ENCODE measurements at places on chromosomes 13 and 19.
A peak's percentile ranks its signal among the peaks of the same experiment; 100 is the strongest.

GRCh38 chr13:113170511-113170910 is 12.1 kb downstream of the PROZ start:
- no peak for DNase-seq

DNA sequence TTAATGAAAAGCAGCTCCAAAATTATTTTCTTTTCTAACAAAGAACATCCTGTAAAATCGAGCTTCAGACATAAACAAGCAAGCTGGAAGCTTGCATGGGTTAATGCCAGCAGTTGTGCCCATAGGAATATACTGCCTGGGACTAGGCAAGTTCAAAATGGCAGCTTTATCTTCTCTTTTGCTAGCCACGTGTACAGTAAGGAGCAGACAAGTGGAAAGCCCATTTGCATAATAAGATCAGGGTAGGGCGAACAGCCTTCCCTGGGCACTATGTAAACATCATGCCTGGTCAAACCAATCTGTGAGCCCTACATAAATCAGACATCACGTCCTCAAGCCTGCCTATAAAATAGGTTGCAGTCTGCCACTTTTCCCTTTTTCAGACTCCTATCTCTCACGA is 489.7 kb downstream of the RFC3 start:
- DNase-seq: no peak

- peak; percentile 11 for DNase-seq
These were observed 371.1 kb upstream of the SPRY2 start for GRCh38 chr13:80712026-80712425.

DNA sequence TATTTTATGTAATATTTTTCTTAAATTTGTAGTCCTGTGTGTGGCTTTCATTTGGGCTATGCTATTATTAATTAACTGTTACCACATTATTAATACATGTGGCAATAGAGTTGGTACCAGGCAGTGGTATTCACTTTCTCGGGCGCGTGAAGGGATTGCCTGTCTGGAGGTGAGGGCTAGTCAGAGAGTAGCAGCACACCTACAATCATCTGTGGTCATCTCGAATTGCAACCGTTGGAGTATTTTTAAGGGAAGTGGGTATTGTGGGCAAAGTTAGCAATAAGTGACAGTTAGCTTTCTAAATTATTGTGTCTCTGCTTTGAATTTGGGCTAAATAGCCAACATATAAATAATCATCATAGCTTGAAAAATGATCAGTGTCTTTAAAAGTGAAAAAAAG is 20.0 kb upstream of the GPR18 start:
- DNase-seq: no peak

- no peak for DNase-seq
These were observed 1586.0 kb upstream of the PRR20A start for GRCh38 chr13:55554741-55555140.

DNA sequence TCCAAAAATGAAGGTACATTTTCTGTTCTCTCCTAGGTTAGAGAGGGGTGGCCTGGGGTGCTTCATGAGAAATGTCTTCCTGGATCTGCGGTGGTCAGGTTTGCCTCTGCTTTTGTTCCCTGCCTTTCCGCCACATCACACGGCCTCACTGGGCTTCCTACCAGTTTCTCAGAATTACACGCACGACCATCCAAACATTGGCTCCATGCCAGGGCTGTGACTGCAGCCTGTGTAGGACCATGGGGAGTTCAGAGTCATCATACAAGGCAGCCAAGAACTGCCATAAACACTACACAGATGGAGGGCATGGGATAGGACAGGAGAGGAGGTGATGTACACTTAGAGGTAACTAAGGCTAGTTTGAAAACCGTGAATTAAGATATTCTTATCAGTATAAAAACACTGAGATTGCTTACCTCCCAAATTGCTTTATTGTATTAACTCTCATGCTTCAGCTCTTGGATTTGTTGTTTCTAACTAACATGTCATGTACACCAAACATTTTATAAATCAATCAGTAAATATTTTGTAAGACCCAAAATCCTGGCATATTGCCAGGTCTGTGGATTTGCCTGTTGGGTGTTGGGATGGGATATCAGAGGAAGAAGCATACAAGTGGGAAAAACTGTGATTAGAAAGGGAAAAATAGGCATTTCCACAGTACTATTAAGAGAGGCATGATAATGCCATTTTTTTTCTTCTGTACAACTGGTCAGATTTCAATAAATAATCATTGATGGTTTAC is 45.2 kb downstream of the CDADC1 start:
- DNase-seq: peak; percentile 91

DNA sequence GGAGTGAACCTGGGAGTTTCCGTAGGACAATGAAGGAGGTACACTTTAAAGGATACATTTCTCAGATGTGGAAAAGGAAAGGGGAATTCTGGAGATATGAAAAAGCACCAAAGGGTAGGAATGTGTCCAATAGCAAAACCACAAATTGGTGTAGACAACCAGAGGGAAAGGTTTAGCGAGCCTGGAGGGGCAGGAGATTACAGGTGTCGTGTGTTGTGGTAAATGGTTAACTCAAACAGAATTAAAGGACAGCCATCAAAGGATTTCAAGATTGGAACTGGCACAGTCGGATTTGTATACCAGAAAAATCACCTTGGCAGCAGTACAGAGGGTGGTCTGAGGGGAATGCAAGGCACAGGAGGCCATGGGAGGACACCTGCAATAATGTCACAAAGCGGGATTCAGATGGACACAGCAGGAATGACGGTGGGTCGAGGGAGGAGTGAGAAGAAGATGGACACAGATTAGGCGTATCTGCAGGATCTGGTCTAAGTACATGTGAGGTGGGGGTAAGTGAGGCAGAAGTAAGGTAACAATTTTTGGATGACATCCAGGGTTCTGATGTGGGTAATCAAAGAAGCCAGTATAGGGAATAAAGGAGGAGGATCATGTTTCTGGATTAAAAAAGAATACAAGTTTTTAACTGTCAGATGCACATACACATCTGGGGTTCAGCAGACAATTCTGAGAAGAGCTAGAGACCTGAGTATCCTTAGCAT is 361.6 kb downstream of the KLF12 start:
- no peak for DNase-seq

GRCh38 chr13:33548069-33548468 is 262.5 kb upstream of the STARD13 start:
- DNase-seq: no peak

DNA sequence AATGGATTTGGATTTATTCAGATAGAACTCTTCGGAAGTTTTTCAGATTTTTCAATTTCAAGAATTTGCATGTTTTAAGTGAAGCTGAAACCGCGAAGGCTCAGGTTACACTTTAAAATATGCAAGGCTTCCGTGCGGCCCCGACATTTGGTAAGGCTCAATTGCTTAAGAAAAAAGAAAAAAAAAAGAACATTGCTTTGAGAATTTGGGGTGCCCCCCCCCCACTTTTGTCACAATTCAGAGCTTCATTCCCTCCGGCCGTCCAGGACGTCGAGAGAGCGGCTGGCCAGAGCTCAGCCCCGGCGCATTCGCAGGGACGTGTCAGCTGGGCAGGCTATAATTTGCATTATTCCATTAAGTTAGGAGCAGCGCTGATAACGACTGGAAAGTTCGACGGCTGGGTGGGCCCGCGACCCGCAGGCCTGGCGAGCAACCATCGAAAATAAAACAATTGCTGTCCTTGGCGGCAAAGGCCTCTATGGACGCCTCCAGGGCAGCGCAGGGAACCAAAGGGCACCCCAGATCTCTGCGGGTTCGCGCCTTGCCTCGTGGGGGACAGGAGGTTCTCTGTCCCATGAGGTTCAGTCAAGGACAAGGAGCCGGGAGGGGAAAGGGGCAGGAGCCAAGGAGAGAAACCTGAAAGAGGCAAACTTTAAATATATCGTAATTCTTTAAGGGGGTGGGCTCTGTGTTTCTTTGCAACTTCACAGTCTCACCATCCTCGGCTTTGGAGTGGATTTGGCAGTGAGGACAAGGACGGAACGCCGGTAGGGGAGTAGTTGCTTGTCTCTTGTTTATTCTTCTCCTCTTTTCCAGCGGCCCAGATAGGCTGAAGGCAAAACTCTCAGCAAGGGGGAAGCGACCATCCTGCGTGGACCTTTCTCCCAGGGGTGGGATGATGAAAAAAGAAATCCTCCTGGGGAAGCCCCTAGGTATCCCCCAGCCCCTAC is 7.0 kb downstream of the SOX21 start:
- DNase-seq: peak; percentile 26

DNA sequence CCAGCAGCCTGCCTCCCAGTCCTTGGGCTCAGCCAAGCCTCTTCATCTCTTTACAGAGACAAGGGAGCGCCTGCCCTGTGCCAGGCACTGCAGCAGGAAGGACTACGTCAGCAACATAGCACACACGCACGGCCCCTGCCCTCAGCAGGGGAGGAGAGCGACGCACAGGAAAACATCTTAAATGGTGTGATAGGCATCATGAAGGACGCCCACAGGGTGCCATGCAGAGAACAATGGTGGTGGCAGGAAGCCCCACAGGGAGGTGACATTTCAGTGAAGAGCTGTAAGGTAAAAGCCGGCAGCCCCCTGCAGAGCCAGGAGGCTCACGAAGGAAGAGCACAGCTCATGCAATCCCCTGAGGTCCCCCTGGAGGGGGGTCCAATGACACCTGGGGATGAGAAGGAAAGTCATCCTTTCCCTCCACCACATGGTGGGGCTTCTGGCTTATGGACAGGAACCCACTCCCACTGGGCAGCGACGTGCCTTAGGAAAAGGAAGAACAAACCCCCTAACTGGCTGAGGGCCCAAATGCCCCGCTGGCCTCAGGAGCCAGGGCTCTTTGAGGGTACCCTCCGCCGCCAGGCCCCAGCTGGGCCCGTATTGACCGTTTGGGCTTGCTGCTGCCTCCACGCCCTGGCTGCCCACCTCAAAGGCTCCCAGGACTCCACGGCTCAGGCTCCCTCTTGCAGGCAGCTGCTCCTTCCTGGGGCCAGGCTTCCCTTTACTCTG is 37.3 kb upstream of the C13orf42 start:
- DNase-seq: no peak
